ENCODE measurements at places on chromosomes 1 and 21.

GRCh38 chr21:38798481-38798882 is 7.2 kb upstream of the ETS2 start:
- no peak for DNase-seq

- DNase-seq, result no peak
Observed at GRCh38 chr21:37784591-37785318, 131.5 kb downstream of the KCNJ6 start.

- no peak for DNase-seq
Observed at GRCh38 chr1:99623554-99623953, 22.4 kb upstream of the PALMD start.

GRCh38 chr1:42873670-42874069 is 27.3 kb downstream of the ZNF691 start:
- no peak for DNase-seq

- no peak for DNase-seq
Observed at GRCh38 chr1:10399444-10399941, 629 bp downstream of the PGD start.

DNA sequence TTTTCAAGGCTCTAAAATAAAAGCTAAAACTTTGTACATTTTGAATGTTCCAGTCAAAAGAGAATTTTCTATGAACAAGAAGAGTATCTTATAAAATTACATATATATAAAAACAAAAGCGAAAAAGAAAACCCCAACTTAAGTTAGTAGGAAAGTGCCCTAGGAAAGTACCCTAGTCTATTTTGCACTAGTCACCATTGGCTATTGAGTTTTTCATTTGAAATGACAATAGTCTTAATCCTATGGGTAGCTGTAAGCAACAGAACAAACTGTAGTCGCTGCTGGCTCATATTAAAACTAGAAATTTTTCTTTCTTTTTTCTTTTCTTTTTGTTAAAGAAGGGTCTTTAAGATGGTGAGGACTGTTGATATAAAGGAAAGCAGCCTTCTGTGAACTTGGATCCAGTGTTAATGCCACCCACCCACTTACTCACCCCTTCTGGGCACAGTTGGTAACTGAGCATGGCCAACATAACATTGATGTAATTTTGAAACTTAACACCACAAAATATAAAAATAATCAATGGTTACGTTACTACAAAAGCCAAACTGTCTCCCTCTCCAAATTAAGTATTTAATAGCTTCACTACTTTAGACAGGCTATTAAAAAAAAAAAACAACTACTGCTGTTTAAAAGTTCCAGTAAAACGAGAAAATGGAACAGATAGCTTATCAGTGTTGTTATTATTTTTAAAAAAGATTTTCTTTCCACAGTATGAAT is 177.0 kb downstream of the EIF4G3 start:
- DNase-seq, result no peak

- DNase-seq, result no peak
Observed at GRCh38 chr1:90336552-90337324, 341.8 kb downstream of the ZNF326 start.

- no peak for DNase-seq
Observed at GRCh38 chr1:57671750-57672149, 247.9 kb upstream of the DAB1 start.

DNA sequence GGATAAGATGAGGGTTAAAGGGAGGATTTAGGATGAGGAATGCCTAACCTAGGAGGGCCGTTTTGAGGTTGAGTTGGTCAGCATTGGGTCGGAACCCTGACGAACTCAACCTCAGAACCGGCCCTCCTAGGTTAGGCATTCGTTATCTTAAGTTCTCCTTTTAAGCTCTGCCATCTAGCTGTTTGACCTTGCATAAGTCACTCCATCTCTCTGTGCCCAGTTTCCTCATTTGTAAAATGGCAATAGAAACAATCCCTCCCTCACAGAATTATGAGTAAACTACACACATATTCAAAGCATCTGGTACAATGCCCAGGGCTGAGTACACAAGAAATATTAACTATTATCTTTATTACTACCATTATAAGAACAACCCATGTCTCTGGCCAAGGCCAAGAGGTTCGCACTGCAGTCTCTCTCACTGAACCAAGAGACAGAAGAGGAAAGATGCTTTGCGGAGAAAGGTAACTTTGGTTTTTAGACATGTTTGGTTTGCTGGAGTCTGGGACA is 4.8 kb downstream of the ABCB10 start:
- DNase-seq, result no peak

GRCh38 chr1:18481921-18482701 is 1.4 kb downstream of the KLHDC7A start:
- DNase-seq, result no peak

DNA sequence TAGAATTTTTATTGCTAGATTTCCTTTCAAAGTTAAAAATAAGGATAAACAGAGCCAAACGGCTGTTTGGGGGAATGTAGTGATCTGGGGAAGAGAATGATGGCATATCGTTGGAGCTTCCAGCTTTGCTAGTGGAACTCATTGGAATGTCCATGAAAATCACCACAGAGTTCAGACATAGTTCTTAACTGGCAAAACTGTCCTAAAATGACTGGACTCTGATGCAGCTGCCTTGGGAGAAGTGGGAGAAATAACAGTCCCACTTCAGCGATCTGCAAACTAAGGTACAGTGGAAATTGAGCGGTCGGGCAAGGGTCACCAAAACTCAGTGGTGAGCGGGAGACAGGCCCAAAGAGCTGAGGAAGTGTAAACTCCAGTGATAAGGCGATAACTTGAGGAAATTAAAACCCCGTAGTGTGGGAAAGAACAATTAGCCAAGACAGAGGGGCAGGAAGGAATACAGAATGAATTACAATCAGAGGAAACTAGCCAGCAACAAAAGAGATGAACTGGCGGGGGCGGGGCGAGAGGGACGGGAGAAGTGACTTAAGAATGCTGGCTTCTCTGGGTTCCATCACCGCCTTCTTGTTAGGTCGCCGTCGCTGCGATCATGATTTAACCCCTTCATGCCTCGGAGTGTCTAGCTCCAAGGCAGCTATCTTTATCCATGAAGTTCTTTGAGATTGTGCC is 89.8 kb upstream of the ARHGAP29 start:
- no peak for DNase-seq

- DNase-seq, result no peak
Observed at GRCh38 chr1:13775916-13776315, 75.9 kb downstream of the PRDM2 start.

DNA sequence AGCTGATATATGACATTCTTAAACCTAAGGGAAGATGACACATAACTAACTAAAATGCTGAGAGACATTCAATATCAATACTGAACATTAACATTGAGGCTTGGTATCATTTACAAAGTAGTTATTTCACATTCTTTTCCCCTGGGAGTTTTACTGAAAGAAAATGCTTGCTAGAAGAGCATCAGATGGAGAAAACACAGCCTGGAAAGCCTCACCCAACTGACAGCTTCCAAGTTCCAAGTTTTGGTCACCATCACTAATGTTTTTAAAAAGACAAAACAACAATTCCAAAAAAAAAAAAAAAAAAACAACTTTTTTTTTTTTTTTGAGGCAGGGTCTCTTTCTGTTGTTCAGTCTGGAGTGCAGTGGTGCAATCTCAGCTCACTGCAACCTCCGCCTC is 80.6 kb downstream of the DSCAM start:
- DNase-seq, result no peak

GRCh38 chr1:199151634-199152425 is 513.0 kb downstream of the PTPRC start:
- DNase-seq, result no peak

- no peak for DNase-seq
Observed at GRCh38 chr1:62462370-62462769, 25.5 kb downstream of the USP1 start.

GRCh38 chr1:234613128-234613875 is 3.3 kb upstream of the IRF2BP2 start:
- DNase-seq, result no peak

DNA sequence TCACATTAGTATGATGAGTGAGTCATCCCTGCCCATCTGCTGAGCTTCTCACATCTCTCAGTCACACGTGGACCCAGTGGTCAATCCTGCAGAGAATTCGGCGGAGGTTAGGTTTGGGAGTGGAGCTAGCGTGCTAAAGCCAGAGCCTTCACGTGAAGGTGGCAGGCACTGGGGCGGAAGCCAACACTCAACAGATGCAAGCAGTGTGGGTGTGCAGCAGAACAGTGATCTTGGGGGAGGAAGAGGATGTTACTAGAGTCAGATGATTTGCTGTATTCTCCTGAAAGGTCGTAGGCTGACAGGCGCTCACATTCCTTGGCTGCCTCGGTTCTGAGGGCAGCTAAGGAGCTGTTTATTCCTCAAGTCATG is 6.7 kb downstream of the C1orf115 start:
- no peak for DNase-seq

DNA sequence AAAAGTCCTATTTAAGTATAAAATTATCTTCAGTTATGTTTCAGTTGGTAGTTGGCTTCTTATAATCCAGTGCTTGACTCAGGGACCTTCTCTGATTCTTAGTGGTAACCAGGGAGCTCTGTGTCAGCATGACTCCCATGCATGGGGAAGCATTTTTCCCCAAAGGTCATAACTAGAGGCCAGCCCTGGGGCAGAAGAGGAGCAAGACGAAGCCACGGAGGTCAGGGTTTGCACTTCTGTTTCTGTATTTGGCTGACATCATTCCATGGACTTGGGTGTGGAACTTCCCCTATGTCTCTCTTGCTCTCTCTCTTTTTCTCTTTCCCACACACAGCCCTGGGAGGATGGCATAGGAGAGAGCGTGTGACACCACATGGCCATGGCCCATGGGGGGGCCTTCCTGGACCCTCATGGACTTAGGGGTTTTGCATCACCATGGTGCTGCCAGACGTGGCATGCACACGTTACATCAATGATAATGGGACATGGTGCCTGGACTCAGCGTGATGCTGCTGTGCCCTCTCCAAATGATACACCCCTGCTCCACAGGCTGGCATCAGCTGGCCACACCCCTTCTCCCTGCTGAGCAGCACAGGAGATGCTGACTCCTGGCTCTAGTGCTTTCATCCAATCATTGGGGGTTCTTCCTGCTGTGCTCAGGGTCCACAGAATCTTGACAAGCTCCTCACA is 260.5 kb downstream of the KCNJ6 start:
- DNase-seq, result no peak

DNA sequence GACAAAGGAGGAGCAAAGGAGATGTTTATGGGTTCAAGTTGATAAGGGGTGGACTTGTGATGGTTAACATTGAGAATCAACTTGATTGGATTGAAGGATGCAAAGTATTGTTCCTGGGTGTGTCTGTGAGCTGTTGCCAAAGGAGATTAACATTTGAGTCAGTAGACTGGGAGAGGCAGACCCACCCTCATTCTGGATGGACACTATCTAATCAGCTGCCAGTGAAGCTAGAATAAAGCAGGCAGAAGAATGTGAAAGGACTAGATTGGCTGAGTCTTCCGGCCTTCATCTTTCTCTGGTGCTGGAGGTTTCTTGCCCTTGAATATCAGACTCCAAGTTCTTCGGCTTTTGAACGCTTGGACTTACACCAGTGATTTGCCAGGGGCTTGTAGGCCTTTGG is 98.7 kb upstream of the DAB1 start:
- no peak for DNase-seq

GRCh38 chr1:181806746-181807145 is 254.8 kb downstream of the ZNF648 start:
- no peak for DNase-seq

GRCh38 chr1:150970808-150971582 is 3.6 kb downstream of the CERS2 start:
- DNase-seq, result no peak

- no peak for DNase-seq
Observed at GRCh38 chr1:67338642-67339041, 31.0 kb downstream of the IL12RB2 start.

GRCh38 chr1:67590329-67590728 is 94.7 kb upstream of the GADD45A start:
- no peak for DNase-seq

GRCh38 chr1:181260271-181260670 is 171.8 kb downstream of the IER5 start:
- no peak for DNase-seq

DNA sequence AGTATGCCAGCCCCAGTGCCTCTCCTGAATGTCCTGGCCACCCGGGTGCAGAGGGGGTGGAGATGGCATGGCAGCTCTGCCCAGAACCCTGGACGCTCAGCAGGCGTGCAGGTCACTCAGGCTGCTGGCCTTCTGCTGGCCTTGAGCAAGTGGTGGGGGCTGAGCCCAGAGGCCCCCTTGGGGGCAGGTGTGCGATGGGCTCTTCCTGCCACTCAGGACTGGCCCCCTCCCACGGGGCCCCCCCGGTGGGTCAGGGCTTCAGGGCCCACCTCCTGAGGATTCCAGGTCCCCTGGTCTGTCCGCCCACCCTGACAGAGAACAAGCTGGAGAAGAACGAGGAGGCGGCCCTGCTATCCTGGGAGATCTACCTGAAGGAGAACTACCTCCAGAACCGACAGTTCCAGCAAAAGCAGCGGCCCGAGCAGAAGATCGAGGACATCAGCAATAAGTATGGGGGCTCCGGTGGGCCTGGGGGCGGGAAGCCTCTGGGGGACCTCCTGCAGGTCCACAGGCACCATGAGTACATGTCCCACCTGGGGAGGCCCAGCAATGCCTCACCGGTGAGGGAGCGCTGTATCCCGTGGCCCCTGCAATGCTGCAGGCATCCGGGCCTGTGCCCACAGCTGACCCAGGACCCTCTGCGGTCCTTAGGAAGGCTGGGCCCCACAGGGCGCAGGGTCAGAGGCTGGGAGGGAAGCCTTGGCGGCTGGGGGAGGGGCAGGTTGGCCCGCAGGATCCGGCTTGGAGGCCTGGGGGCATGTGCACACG is 37.0 kb upstream of the LRRC3 start:
- DNase-seq, result no peak

GRCh38 chr1:180646547-180646946 is 14.7 kb downstream of the XPR1 start:
- no peak for DNase-seq

DNA sequence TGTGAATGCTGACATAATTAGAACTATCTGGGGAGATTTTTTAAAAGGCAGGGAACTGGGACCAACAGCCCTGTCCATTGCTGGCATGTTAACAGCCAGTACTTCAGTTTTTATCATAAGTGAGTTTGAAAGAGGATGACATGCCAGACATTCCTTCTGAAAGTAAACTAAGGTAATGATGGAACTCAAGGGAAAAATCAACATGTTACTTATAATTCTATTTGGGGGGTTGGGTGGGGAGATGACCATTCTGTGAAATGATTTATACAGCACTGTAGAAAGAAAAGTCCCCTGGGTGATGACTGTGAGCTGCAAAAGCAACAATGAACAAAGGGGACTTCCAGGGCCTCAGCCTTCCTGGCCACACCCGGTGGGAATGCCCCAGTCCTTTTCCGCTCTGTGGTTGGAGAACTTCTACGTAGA is 5.4 kb upstream of the LAMC2 start:
- DNase-seq, result no peak

Data from NCI-H748 treated with DMSO at 0.1 percent for 48 hours (cell line).